Fibroblast of skin of left quadriceps (primary cell): ENCODE measurements at places on chromosomes 12 and 14.

DNA sequence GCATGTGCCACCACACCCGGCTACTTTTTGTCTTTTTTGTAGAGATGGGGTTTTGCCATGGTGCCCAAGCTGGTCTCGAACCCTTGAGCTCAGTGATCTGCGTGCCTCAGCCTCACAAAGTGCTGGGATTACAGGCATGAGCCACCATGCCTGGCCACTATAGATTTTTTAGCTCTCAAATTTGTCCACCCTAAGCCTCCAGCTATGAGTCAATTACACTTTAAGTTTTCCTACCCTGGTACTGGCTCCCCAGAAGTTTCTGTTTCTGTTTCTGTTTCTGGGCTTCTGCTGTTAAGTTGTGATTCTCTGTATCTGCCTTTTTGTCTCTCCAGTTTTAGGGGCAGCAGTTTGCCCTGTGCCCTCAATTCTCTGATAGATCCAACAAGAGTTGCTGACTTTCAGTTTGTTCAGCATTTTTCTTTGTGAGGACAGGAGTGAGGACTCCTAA, 4.4 kb upstream of the TINF2 start:
- DNase-seq: no peak

DNA sequence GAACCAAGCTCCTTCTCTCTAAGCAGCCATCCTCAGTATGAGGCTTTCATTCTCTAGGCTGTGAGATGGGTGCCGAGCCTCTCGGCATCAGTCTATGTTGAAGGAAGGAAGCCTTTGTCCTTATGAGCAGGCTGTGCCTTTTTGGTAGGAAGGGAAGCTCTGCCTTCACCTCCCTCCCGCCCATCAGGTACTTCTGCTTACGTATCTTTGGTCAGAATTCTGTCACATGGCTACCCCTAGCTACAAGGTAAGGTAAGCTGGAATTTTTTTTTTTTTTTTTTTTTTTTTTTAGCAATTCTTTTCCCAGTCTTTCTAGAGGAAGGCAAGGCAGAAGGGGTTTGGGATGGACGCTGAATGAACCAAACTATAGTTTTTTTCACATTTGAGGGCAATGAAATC, 16.9 kb downstream of the BATF start:
- no peak for DNase-seq

- DNase-seq: no peak
Measured at GRCh38 chr14:28536889-28537288, 229.7 kb upstream of the FOXG1 start.

DNA sequence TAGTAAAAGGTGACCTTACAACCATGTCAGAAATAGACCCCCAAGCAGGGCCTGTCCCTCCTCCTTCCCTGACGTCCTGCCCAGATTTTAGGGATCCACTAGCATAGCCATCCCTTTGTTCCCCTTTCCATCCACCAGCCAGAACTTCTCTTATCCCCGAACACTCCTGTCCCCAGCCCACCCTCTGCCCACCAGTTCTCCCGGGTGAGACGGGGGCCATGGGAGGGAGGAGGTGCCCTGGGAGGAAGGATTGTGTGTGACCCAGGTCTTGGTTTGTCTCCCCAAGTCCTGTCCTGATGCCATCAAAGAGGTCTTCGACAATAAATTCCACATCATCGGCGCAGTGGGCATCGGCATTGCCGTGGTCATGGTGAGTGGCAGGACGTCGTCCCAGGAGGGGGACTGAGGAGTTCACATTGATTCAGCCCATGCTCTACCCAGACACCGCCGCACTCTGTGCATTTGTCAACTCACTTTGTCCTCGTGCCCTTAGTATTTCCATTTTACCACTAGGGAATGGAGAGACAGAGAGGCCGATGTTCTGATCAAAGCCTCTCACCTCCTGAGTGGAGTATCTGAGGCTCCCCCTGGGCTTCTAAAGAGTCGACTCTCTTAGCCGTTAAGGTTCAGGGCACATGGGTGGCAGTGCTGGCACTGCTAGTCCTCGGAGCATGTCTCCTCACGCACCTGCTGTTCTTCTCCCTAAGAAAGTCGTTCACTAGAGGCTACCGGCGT, 35.9 kb downstream of the CD9 start:
- no peak for DNase-seq

- no peak for DNase-seq
Measured at GRCh38 chr12:91163116-91163515, 19.5 kb downstream of the DCN start.

DNA sequence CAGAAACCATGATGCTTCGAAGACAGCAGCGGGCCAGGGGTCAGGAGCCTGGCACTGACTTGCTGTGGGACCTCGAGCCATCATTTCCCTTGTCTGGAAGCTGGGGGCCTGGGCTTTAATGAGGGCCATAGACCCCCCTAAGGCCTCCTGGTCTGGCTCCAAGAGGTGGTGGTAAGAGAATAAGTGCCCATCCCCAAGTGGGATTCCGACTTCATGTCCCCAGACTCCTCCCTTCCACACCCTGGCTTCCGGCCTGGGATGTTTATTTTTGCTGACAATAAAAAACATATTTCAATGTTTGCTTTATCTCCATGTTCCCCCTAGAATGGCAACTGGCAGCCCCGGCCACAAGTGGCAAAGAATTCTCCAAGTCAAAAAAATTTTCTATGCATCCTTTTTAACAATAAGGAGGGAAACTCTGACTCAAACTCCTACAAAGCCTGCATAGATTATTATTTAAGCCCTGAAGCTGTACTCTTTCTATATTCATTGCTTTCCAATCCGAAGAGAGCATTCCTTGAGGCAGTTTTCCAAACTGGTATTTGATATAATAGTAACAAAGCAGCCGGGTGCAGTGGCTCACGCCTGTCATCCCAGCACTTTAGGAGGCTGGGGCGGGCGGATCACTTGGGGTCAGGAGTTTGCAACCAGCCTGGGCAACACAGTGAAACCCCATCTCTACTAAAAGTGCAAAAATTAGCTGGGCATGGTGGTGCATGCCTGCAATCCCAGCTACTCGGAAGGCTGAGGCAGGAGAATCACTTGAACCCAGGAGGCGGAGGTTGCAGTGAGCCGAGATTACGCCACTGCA, 84.0 kb downstream of the ITPK1 start:
- no peak for DNase-seq

DNA sequence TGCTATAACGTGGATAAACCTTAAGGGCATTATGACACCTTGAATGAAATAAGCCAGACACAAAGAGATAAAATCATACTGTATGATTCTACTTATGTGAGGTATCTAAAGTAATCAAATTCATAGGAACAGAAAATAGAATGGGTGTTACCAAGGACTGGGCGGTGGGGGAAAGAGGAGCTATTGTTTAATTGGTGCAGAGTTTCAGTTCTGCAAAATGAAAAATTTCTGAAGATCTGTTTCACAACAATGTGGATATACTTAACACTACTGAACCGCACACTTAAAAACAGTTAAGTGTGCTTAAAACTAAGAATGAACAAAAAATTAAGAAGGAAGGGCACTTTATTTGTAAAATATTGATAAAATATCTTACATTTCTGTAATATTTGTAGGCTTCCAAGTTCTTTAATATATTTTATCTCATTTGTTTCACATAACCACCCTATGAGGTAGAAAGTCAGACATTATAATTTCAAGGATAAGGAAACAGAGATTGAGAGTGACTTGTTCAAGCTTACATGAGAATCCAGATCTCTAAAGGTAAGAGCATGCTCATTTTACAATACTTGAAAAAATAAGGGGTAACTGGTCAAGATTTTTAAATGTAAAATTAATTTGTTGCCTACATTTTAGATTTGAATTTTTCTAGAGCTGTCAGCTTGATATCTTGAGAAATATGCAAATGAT, 14.9 kb downstream of the LTA4H start:
- no peak for DNase-seq

- DNase-seq: no peak
Measured at GRCh38 chr12:41743835-41744234, 400.8 kb downstream of the GXYLT1 start.

- no peak for DNase-seq
Measured at GRCh38 chr12:19058235-19059021, 71.1 kb upstream of the PLEKHA5 start.

DNA sequence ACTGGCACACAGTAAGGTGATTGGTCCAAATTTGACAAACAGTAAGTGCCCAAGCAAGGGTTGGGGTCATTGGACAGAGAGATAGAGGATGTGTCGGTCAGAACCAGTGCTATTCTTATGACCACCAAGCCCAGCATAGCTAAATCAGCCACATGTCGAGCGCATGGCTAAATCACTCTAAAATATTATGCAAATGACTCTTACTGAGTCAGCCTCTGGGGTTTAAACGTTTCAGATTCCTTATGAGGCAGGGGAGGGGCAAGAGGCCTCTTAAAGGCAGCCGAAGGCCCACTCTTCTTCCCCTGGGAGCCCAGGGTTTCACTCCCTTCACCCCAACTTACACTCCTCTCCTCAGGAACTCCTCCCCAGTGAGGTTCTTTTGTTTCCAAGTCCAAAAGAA, 603 bp upstream of the ENDOU start:
- DNase-seq: peak; percentile 77

- DNase-seq: peak; percentile 72
Measured at GRCh38 chr14:23365732-23366425, 907 bp upstream of the EFS start.

- no peak for DNase-seq
Measured at GRCh38 chr12:26149968-26150500, 25.2 kb upstream of the BHLHE41 start.

- DNase-seq: no peak
Measured at GRCh38 chr14:79011920-79012204, 841.7 kb downstream of the NRXN3 start.

DNA sequence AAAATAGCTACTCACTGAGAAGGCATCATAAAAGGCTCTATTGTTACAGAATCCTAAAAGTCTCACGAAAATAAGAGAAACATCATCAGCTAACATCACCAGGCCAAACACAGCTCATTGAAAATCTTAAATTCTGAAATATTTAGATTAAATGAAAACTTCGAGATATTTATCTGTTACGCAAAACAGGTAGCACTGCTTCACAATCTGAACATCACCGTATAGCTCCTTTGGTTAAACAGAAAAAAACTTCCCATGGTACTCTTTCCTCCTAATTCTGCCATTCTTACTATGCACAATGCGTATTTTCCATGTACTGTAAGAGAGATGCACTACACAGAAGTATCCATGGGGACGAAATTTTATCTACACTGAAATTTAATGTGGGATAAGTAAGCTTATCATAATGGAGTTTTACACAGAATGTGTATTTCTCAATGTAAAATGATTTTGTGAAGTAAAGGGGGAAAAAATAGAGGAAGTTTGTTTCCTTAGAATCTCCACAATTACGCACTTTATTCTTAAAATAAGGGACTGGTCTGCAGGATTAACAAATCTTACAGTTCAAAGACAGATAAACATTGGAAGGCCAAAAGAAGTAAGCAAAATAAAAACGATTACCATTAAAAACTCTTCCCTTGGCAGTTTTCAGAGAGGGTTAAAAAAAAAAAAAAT, 1.9 kb downstream of the SGPP1 start:
- DNase-seq: no peak

- DNase-seq: no peak
Measured at GRCh38 chr12:117313926-117314325, 47.5 kb downstream of the NOS1 start.

DNA sequence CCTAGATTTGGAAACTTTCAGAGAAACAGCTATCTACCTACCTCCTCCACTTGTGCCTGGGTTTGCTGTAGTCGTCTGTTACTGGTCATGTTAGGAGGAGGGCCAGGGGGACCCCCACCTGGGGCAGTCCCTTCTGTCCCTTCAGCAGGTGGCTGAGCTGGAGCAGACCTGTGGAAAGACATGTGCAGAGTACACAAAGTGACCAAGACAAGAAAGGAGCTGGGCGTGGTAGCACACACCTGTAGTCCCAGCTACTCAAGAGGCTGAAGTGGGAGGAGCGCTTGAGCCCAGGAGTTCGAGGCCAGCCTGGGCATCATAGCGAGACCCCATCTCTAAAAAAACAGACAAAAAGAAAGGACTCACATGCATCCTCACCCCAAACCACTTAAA, 4.3 kb downstream of the VAMP1 start:
- DNase-seq: no peak

DNA sequence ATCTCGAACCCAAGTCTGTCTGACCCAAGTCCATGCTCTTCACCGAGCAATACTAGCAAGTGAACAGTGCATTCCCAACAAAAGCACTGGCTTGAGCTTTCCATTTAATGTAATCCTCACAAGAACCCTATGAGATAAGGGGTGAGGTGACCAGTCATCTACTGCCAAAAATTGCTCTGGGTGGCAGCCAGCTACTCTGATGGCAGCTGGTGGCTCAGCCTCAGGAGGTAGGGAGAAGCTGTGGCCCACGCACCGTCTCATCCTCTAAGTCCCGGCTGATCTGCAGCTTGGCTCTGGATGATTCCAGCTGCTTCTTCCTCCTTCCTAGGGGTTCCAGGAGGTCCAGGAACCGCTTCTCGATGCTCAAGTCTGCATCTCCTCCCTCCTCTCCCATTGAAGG, 75.2 kb downstream of the PLEKHG3 start:
- no peak for DNase-seq

DNA sequence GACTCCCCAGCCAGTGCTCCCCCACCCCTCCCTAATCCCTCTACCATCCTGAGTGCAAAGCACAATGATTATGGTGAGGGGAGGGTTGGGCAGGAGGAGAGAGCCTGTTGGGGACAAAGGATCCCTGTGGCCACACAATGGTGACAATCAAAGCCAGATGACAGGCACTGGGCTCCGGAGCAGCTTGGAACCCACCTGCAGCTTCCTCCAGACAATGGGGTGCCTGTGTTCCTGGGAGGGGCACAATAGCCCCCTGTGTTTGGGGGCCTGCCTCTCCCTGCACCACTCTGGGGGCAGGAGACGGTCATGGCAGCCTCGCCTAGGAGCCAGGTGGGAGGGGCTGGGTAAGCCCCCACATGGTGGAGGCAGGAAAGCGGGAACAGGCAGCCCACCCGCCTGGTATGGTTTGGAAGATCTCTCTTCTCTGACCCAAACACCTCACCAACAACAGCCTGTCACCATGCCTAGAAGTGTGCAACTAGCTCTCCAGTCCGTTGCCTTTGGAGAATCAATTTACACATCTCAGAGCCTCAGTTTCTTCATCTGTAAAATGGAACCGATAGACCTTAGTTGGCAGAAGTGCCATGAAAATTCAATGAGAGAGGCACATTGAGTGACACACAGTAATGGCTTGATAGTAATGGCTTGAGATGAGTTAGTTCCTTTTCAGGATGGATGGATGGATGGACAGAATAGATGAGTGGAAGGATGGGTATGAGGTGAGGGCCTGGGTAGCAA, 53.0 kb downstream of the MVK start:
- no peak for DNase-seq

- DNase-seq: no peak
Measured at GRCh38 chr14:91009501-91010152, 50.8 kb downstream of the RPS6KA5 start.

DNA sequence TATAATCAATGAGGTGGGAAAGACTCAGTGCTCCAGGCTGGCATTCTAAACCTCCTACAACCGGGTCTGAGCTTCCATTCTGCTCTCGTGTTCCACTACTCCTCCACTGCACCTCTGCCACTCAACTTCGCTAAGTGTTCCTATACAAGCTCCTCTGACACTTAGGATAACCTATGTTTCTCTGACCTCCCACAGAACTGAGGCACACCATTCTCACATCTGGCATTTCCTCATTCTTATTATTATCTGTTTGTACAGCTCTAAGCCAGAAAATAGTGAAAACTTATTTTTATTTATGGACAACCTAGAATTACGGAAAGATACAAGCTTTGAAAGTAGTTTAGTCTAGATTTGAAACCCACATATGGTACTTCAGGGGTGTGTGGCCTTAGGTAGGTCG, 127.0 kb downstream of the MED13L start:
- DNase-seq: no peak
